ENCODE measurements at places on chromosomes 6 and 20. TPM values are rescaled to one million over a fixed set of nuclear protein-coding genes. Genes with fewer than 3 reads are reported as not detected.
A peak's percentile ranks its signal among the peaks of the same experiment; 100 is the strongest.

DNA sequence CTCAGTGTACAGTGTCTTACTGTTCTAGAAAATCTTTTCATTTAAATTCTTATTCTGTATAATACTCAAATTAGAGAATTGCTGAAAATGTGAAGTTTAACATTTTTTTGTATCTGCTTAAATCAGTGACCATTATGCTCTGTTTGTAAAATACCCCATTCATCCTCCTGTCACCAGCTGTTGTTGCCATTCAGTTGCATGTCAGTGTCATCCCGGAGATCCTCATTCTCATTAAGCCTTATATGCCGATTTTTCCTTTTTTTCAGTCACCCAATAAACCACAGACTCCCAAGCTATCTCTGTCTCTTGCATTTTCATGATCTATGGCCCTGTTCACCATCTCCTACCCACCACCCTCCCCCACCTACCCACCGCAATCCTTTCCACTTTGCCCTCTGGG, 20.4 kb downstream of the GTF2H5 start:
- H3K27ac ChIP-seq: no peak overlapping the region
- no peaks in the 10 kb centered on the region for H3K4me1 ChIP-seq
- H3K4me3 ChIP-seq: no peak overlapping the region
- H3K36me3 ChIP-seq: no peaks in the 10 kb centered on the region

The FRK gene
- 18.3 TPM for total RNA-seq

DNA sequence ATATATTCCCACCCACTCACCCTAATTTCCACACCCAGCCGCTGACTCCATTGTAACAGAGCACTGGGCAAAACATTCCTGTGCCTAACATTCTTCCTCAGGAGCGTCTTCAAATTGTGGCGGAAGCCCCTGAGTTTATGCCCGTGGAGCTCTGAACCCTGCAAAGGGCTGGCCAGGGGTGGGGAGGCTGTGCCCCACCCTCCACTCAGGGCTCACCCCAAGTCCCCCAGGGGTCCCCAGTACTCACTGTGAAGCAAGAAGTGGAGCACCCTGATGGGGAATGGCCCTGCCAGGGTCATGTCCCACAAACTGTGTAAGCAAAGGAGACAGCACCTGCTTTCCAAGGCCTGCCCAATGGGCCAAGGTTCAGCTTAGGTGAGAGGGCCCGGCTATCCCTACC, 303.2 kb downstream of the PREX1 start:
- no peaks in the 10 kb centered on the region for H3K36me3 ChIP-seq
- H3K4me3 ChIP-seq: no peak overlapping the region
- no peak overlapping the region for H3K27ac ChIP-seq
- no peak for DNase-seq
- H3K27me3 ChIP-seq: no peaks in the 10 kb centered on the region

DNA sequence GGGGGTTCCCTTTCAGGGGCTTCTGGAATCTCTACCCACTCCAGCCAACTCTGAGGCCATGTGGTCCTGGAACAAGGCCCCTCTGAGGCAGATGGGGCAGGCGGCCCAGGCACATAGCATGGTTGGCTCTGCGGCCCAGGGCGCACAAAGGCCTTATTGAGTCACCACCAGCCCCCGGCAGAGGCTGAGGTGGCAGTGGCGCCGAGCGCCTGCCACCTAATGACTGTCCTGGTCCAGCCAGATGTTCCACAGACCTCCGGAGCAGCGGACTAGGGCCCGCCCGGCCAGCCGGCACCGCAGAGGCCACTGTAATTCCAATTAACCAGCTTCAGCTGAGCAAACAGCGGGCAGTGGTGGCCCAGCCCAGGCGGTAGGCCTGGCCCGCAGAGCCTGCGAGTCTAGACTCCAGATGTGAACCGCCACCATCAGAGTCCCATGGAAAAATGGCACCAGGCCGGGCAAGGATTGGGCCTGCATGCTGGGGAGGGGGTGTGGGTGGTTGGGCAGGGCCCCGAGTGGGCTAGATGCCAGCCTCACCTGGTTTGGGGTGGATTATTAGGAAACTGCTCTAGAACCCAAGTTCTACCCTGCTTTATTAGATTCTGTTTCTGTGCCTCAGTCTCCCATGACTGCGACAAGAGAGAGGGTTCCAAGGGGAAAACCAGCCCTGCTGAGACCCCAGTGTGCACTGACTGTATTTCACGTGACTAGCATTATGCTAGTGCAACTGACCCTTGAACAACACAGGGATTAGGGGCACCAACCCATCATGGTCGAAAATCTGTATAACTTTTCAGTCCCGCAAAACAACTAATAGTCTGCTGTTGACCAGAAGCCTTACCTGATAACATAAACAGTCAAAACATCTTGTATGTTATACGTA, 34.1 kb upstream of the ID1 start:
- H3K36me3 ChIP-seq: no peaks in the 10 kb centered on the region
- H3K27me3 ChIP-seq: no peaks in the 10 kb centered on the region
- no peak for DNase-seq
- no peak overlapping the region for H3K4me3 ChIP-seq
- no peaks in the 10 kb centered on the region for H3K4me1 ChIP-seq
- peak overlapping the region; percentile 6 for H3K27ac ChIP-seq
